Common myeloid progenitor, CD34-positive (primary cell): ENCODE measurements at places on chromosomes 7 and 10.
A peak's percentile ranks its signal among the peaks of the same experiment; 100 is the strongest.

DNA sequence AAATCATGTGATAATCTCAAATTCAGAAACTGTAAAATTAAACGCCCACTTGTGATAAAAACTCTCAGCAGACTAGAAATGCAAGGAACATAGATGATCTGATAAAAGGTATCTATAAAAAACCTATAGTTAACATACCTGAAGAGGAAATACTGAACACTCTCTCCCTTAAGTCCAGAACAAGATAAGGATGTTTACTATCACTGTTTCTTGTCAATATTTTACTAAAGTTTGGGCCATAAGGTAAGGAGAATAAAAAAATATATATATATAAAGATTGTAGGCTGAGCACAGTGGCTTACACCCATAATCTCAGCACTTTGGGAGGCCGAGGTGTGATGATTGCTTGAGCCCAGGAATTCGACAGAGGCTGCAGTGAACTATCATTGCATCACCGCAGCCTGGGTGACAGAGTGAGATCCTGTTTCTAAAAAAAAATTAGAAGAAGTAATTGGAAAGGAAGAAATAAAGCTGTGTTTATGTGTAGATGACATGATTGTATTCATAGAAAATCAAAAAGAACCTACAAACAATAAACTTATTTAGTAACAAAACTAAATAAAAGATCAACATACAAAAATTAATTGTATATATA lies 28.4 kb downstream of the MPLKIP start:
- DNase-seq = no peak

- no peak for DNase-seq
Measured at GRCh38 chr10:6292741-6293151, 90.0 kb downstream of the PFKFB3 start.

DNA sequence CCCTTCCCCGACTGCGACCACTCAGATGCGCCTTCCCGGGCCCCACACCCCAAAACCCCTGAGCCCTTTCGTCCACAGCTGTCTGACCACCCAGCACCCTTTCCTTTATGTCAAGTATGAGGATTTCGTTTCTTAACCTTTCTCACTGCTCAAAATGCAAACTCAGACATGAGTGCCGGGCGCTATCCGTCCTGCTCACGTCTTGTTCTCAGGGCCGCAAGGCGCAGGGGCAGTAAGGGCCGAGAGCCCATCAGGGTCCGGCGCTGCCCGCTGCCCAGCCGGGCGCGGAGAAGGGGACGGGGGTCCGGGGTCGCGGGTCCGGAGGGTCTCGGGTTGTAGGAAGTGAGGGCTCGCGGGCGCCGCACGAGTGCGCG lies 670 bp upstream of the RBM33 start:
- DNase-seq = no peak

DNA sequence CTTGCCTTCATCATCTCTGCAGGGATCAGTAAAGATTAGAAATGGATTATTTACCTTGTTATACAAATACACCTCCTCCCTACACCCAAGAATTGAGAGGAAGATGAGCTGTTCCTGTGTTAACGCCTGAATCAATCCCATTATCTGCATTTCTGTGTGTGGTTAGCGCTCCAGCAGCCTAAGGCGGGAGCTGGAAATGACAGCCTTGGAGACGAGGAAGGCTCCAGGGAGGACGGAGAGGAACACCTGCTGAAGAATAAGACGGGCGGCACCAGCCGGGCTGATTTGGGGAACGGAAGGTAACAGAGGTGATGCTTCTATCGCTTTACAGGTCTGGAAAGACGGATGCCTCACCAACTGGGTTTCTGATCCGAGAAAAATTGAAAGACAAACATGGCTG lies 34.2 kb upstream of the DDC start:
- DNase-seq = no peak

GRCh38 chr7:37973915-37974314 lies 53.5 kb downstream of the EPDR1 start:
- peak; percentile 74 for DNase-seq

GRCh38 chr7:157973971-157974677 lies 613.5 kb downstream of the PTPRN2 start:
- DNase-seq = no peak

GRCh38 chr10:132707776-132708171 lies 78.2 kb downstream of the NKX6-2 start:
- no peak for DNase-seq

GRCh38 chr10:32949221-32949678 lies 8.8 kb downstream of the ITGB1 start:
- no peak for DNase-seq

DNA sequence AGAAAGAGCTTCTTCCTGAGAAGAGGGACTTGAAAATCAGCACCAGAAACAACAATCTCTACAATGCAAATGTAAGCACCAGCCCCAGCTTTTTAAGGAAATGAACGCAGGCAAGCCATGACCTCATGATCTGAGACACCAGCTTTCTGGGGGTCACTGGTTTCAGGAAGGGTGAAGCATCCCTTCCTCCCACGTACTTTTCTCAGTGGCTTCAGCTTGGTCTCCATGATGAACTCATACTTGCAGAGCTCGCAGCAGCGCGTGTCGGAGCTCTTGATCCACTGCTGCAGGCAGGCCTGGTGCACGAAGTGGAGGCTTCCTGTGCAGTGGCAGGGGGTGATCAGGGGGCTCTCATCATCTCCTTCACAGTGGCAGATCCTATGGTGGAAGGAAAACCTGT lies 87.0 kb downstream of the ALOX5 start:
- no peak for DNase-seq

GRCh38 chr10:132637477-132638129 lies 100.0 kb downstream of the INPP5A start:
- peak; percentile 66 for DNase-seq

GRCh38 chr7:945556-946255 lies 8.8 kb downstream of the ADAP1 start:
- no peak for DNase-seq

- DNase-seq = no peak
Measured at GRCh38 chr10:127092916-127093315, 103.5 kb downstream of the INSYN2A start.

GRCh38 chr10:127781412-127781811 lies 44.4 kb downstream of the FOXI2 start:
- no peak for DNase-seq

- no peak for DNase-seq
Measured at GRCh38 chr7:44969049-44969700, 9.6 kb downstream of the MYO1G start.

- no peak for DNase-seq
Measured at GRCh38 chr7:49583440-49583839, 190.0 kb upstream of the VWC2 start.

DNA sequence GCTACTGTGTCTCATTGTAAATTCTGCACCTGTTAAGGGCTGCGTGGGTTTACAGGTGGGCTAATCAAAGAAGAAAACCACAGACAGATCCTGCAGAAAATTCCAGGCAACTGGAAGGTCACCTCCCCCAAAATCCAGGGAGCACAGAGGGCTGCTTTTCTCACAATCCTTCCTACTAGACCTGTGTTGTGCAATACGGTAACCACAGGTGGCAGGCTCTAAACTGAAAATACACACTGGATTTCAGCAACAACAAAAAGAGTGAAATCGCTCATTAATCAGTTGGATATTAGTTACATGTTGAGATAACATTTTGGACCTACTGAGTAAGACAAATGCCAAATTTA lies 83.2 kb downstream of the SLC16A9 start:
- peak; percentile 43 for DNase-seq

- no peak for DNase-seq
Measured at GRCh38 chr10:101686133-101686925, 8.6 kb downstream of the FBXW4 start.

DNA sequence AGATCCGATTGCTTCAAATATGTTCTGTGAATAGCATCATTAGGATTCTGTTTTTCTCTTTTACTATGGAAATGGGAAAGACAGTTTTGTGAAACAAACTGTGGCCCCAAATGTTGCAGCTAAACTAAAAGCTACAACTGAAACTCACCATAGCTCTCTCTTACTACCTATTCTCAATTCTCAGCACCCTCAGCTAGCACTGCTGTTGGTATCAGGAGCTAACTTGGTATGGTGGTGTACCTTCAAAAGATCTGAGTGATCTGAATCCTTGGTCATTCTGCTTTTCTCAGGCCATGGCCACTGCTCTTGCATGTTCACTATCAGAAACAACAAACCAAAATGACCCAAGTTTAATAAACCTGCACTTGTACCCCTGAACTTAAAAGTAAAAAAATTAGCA lies 1208.0 kb downstream of the SORCS1 start:
- no peak for DNase-seq

- DNase-seq = no peak
Measured at GRCh38 chr7:28695300-28696295, 262.5 kb downstream of the TRIL start.

- DNase-seq = no peak
Measured at GRCh38 chr10:43870968-43871439, 222.3 kb upstream of the ZNF32 start.

DNA sequence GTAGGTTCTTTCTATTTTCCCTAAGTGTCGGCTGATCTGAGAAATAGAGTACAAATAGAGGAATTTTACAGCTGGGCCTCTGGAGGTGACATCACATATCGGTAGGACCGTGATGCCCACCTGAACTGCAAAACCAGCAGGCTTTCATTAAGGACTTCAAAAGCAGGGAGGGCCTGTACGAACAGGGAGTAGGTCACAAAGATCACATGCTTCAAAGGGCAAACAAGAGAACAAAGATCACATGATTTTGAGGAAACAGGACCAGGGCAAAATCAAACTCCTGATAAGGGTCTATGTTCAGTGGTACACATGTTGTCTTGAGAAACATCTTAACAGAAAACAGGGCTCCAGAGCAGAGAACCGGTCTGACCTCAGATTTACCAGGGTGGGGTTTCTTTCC lies 88.9 kb downstream of the CNNM2 start:
- peak; percentile 11 for DNase-seq

GRCh38 chr7:19701471-19701870 lies 7.4 kb downstream of the POLR1F start:
- DNase-seq = no peak

DNA sequence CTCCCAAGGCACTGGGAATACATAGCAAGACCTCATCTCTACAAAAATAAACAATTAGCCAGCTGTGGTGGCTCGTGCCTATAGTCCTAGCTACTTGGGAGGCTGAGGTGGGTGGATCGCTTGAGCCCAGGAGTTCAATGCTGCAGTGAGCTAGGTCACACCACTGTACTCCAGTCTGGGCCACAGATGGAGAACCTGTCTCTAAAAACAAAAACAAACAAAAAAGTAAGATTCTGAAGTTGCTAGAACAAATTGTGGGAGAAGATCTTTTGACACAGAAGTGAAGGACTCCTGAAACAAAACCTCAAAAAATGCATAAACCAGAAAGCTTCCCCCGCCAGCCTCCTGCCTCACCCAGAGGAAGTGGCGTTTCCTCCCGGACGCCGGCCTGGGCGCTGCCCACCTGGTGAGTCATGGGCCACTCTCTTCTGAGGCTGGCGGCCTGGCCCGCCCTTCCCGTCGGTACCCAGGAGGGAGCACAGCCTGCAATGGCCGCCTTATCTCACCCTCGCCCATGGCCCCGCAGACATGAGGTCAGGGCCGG lies 25.4 kb upstream of the ELN start:
- peak; percentile 86 for DNase-seq

DNA sequence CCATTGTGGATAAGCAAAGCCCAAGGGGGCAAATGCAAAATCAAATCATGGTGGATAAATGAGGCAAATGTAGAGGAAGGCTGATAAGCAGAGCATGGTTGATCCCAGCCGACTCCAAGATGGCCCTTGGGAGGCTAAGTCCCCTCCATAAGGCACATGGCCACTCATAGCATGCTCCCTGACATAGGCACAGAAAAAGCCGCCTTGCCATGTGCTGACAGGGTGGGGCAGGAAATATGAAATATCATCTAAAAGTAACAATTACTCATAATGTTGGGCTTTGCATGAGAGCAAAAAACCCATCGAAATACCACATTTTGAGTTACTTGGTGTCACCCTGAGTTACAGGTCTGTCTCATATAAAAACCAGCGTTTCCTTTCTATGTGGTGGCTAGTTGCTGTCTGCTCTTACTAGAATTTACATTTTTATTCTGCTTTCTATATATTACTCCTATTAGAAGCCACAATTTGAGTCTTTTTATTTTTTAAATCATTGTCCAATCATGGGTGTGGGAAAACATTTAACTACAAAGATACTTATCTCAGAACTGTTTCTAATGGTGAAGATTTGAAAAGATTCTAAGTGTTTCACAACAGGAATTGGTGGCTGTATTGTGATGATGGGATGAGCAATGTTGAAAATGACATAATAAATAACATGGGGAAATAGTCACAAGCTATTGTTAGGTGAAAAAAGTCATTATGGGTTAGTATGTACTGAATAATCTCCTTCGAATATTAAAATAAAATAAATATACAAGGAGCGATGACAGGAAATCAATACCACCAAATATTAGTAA lies 102.7 kb downstream of the CUBN start:
- no peak for DNase-seq

- no peak for DNase-seq
Measured at GRCh38 chr7:135717693-135718092, 10.3 kb downstream of the SLC13A4 start.

- peak; percentile 51 for DNase-seq
Measured at GRCh38 chr10:70493660-70494234, 15.2 kb downstream of the PALD1 start.

DNA sequence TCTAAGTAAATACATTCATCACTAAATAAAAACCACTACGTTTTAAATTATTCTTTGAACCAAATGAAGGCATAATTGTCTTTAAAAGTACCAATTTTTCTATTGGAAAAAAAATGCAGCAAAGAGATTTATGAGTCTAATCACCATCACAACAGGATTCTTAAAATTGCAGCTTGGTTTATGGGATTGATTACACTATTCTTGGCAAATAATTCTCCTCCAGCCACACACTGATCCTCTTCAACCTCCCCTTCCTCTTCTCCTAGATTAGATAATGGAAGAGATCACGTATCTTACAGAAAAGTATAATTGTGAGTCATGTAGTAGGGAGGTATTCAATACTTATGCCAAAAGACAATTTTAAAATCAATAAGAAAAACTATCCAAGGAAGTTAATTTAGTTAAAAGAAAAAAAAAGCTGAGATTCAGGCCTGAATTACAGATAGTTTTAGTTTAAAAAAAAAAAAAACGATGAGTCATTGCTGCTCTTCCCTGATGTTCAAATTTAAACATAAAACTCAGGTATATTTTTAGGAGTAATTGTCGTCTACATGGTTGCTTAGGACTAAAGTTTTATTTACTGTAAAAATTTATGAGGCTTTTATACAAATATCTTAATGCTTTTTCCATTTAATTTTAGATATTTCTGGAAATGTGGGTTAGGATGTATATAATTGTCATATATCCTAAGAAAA lies 133.7 kb upstream of the CDK1 start:
- no peak for DNase-seq

DNA sequence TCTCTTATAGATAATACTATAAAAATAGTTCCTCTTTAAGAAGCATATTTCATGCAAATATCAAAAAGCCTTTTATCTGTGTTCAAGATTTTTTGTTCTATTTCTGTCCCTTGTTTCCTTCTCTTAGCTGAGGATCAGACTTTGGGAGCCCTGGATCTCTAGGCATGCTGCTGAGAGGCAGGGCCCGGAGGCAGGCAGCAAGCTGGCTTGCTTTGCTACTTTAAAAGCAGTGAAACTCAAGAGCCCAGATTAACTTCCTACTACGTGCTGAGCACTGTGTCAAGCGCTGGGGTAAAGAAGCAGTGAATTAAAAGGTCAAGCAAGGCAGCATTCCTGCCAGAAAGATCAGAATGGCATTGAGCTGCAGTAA lies 31.0 kb upstream of the ARID5B start:
- DNase-seq = no peak

- no peak for DNase-seq
Measured at GRCh38 chr7:113198226-113198625, 79.9 kb upstream of the SMIM30 start.
